Heart right ventricle (tissue), 16 donors: ENCODE measurements at places on chromosomes 3 and 15.

DNA sequence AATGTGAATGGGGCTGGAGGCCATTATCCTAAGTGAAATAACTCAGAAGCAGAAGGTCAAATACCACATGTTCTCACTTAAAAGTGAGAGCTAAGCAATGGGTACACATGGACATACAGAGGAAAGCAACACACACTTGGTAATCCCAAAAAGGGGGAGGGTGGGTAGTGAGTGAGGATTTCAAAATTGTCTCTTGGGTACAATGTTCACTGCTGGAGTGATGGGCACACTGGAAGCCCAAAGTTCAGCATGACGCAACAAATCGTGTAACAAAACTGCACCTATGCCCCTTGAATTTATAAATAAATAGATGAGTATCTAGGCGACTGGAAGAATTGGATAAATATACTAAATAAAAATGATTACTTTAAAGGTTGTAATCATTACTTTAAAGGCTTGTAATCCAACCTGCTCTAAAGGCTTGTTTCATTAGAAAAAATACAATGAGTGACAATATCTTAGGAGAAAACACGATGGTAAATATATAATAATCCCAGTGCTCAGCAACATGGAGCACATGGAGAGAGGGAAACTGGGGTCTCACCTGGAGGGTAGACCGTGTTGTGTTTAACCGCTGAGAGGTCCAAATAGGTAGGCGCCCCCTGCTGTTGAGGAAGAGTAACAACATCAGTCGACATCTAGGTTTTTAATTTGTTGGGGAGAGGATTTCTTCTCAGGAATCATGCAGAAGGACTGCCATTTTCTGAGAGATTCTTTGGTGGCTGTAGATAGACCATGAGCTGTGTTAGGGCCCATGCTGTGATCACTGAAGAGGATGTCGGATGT is 78.5 kb upstream of the ROBO1 start:
- no peak for DNase-seq

- no peak for DNase-seq
Observed at GRCh38 chr3:159131376-159131775, 329.5 kb downstream of the MFSD1 start.

GRCh38 chr15:66108483-66109265 is 144.9 kb downstream of the MEGF11 start:
- no peak for DNase-seq

GRCh38 chr15:47299846-47300434 is 417.4 kb upstream of the SEMA6D start:
- DNase-seq: no peak

- no peak for DNase-seq
Observed at GRCh38 chr3:125431391-125431790, 56.3 kb upstream of the ZNF148 start.

DNA sequence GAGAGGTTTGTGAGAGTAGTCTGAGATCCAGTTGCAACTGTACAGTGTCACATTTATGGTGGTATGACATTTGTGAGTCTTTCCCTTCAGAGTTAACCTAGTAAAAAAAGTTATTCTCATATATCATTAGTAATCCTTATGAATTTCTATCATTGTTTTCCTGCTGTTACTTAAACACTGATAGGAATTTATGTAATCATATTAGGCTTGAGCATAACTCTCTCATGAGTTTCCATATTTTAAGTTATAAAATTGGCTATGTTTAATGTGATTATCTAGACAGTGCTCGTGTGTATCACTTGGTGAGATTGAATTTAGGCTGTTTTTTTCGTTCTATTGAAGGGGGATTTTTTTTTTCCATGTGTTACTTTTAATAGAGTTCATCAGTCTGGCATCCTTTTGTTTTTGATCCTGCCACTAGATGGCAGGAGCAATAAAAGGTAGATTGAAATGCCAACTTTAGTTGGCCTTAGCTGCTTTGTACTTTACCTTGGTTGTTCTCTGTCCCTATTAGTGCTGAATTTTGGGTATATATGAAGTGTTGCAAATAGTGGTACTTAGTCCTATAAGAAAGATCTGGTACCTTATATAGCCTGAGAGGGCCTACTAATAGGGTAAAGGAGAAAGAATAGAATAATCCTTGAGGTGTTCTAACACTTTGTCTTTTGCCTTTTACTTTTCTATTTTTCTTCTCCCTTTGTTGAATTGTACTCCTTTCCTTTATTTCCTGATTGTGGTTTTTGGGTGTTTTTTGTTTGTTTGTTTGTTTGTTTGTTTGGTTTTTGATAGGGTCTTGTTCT is 17.9 kb downstream of the STT3B start:
- DNase-seq: no peak

GRCh38 chr3:120245386-120245785 is 39.6 kb downstream of the GPR156 start:
- DNase-seq: no peak

DNA sequence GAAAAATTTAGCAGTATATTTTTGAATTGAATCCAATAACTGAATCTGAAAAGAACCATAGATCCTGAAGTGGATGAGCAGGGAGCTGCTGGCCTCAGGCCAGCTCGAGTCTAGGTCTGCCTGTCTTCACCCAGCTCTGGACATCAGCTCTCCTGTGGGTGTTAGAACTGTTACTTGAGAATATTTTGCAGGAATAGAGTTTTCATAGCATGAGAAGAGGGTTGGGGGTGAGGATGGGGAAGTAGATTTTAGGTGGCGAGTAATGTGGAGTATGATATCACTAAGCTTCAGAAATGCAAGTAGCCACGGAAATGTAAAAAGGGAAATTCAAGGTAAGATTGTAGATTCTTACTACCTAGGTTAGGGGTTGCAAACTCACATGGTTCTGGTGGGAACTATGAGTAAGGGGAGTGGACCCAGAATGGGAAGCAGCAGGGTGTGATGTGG is 6.2 kb downstream of the RAB8B start:
- DNase-seq: no peak

DNA sequence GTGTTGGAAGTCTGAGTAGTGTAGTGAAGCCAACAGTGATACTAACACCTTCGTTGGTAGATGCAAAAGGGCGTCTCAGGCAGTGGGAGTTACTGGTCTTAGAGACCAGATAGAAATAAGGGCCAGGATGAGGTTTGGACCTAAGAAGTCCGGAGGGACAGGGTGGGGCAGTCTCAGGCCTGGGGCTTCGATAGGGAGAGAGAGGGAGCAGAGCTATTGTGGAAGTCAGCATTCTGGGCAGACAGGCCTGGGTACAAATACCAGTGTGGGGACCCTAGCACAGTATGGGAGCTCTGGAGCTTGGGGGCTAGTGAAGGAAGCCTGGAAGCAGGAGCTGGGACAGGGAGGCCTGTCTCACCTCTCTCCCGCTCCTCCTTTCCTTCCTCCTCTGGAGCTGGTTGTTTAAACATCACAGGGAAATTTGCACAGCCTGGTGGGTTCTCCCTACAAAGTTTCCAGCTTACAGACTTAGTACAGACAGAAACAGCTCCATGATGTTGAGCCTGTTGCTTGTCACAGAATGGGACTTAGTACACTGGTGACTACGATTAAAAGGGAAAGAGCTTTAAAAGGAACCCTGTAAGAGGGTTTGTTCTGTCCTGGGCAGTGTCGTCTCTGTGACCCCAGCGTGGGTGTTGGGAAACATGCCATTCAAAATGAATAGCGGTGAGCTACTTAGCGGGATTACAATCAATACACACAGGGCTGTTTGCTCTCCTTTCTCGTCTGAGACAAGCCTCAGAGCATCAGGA is 76.4 kb upstream of the TNFAIP8L3 start:
- DNase-seq: no peak

- DNase-seq: no peak
Observed at GRCh38 chr3:138197058-138197457, 10.0 kb downstream of the ARMC8 start.

DNA sequence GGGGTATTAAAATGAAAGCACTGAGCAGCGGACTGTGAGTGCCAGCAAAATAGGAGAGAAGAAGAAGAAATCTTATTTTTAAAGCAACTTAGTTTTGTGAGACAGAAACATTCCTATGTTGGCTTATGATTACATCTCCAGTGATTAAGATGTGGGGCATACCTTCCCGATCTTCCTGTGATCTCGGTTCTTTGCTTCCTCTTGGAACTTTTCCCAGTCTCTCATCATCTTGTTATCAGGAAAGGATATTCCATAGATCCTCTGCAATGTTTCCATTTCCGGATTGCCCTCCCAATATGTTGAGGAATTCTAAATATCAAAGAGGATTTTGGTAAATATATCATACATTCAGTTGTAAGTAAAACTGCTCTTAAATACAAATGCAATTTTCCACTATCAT is 22.2 kb downstream of the TARS3 start:
- no peak for DNase-seq

GRCh38 chr15:90344662-90345061 is 7.4 kb upstream of the ZNF774 start:
- DNase-seq: no peak

DNA sequence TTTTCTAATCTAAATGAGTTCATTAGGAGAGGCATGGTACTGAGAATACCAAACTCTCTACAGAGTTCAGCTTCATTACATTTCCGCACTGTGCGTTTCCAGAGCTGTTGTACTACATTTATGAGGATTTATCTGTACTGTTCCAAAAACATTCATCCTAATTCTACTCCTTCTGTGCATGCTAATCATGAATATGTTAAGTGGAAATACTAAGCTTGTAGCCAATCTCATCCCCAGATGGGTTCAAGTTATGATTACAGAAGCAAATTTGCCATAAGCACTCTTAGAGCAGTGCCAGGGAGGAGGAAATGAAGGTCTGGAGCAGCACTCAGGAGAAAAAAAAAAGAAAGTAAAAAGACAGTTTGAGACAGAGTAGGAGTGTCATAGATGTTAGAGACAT is 544.3 kb downstream of the GBE1 start:
- no peak for DNase-seq
